Endodermal cell (in vitro differentiated cells): ENCODE measurements at places on chromosomes 11 and 22. TPM values are rescaled to one million over a fixed set of nuclear protein-coding genes. Genes with fewer than 3 reads are reported as not detected.

DNA sequence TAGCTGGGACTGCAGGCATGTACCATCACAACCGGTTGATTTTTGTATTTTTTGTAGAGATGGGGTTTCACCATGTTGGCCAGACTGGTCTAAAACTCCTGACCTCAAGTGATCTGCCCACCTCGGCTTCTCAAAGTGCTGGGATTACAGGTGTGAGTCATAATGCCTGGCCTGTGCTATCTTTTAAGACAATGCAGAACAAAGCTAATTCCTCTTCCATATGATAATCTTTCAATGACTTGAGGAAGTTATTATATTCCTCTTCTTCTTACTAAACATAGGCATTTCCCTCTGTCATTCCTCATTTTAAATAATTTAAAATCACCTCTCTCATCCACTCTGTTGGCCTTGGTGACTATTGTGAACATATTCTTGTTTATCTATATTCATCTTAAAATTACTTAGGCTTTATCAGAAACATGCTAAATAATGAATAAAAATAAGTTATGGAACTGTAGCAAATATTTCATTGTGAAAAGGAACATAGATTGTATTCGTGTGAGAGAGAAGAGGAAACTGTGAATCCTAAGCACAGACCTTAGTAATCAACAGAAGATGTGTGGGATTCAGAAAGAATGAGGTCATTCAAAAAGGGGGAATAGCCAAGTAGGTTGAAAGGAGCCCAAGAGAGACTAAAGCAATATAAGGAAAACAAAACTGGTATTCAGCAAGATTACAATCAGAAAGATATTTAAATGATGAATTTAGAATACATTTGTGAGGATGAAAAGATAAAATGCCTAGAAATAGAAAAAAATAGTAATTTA is 269.4 kb downstream of the TTC28 start:
- H3K4me3 ChIP-seq: no peak overlapping the region
- H3K4me1 ChIP-seq: no peaks in the 10 kb centered on the region
- no peak for DNase-seq
- H3K36me3 ChIP-seq: no peaks in the 10 kb centered on the region
- no peak overlapping the region for H3K27ac ChIP-seq

DNA sequence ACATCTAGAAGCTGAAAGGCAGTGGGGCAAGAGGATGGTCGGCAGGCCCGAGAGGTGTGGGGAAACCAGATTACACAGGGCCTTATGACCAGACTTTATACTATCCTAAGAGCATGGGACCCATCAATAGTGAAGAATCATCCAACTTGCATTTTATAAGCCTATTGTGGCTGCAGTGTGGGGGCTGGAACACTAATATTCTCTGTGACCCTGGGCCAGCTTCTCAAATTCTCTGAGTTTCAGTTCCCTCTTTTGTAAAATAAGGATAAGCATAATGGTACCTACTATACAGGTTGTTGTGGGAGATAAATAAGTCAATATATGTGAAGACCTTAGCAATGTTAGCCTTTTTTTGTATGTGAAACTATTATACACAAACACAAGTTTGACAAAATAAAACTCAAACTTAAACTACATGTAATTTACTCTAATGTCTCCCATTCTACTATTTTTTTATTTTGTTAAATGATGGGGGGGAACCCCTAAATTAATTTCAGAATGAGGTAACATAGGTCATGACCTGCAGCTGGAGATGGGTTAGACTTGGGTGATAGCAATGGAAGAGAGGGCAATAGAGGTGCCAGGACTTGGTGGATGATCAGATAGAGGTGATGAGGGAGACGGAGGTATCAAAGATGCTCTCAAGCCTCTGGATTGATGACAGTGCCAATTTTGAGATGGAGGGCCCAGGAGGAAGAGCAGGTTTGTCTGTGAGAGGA is 30.1 kb downstream of the SMCO4 start:
- no peak for DNase-seq
- no peak overlapping the region for H3K27ac ChIP-seq
- no peaks in the 10 kb centered on the region for H3K36me3 ChIP-seq

GRCh38 chr11:87523276-87523675 is 485.5 kb downstream of the TMEM135 start:
- no peaks in the 10 kb centered on the region for H3K36me3 ChIP-seq
- no peak overlapping the region for H3K27ac ChIP-seq

DNA sequence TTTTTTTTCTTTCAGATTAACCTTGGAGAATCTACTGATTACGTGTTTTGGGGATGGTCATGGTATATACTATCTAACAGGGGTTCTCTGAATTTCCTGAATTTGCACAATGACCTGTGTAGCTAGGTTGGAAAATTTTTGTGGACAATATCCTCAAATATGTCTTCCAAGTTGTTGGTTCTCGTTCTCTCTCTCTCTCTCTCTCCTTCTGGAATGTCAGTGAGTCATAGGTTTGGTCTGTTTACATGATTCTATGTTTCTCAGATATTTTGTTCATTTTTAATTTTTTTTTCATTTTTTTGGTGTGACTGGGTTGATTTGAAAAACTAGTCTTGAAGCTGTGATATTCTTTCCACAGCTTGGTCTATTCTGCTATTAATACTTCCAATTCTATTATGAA is 604.0 kb upstream of the ANO3 start:
- no peak overlapping the region for H3K4me3 ChIP-seq
- H3K4me1 ChIP-seq: no peaks in the 10 kb centered on the region
- no peaks in the 10 kb centered on the region for H3K27me3 ChIP-seq
- H3K36me3 ChIP-seq: no peaks in the 10 kb centered on the region
- no peak overlapping the region for H3K27ac ChIP-seq

GRCh38 chr11:61138935-61139334 is 22.3 kb downstream of the VPS37C start:
- no peak overlapping the region for H3K4me3 ChIP-seq
- no peak overlapping the region for H3K27ac ChIP-seq
- DNase-seq: no peak
- no peaks in the 10 kb centered on the region for H3K4me1 ChIP-seq

- peak overlapping the region; percentile 18 for H3K27ac ChIP-seq
- DNase-seq: no peak
- peaks cover 6% of the 10 kb centered on the region for H3K27me3 ChIP-seq
Measured at GRCh38 chr11:36824349-36824748, 226.3 kb upstream of the RAG2 start.

- H3K36me3 ChIP-seq: no peaks in the 10 kb centered on the region
- H3K27me3 ChIP-seq: peaks cover 54% of the 10 kb centered on the region
- DNase-seq: peak; percentile 85
Measured at GRCh38 chr22:22855617-22856308, 31.9 kb upstream of the IGLL5 start.

DNA sequence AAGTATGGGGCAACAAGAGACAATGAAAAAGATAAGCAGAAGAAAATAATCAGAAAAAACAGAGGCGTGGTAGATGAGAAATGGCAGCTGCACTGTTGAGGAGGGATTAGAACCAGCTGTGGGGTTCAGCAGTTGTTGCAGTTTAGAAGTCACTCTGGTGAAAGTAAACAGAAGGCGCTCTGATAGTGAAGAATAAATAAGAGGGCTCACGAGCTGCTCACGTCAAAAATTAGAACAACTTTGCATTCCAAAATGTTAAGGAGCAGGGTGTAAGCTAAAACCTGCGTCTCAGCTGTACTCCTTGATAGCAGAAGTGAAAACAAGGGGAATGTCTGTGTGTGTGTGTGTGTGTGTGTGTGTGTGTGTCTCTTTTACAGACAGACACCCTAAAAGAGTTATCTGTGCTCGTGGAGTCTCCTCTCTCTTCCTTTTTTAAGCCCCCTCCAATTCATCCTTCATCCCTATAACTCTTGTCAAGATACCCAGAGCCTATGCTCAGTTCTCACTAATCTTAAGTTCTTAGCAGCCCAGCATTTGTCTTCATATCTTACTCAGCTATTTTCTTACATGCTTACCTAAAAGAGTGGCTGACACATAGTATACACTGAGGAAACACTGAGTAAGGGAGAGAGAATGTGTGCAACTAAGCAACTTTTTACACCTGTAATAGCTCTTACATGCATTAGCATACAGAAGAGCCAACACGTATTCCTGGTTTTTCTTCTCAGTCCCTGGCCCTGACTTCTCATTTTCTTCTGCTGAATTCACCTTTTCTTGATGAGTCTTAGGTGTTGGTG is 8.9 kb downstream of the TTC17 start:
- peaks cover 4% of the 10 kb centered on the region for H3K4me1 ChIP-seq
- H3K4me3 ChIP-seq: no peak overlapping the region
- H3K27ac ChIP-seq: no peak overlapping the region
- no peak for DNase-seq
- peaks cover 24% of the 10 kb centered on the region for H3K36me3 ChIP-seq

- no peaks in the 10 kb centered on the region for H3K36me3 ChIP-seq
- peaks cover 11% of the 10 kb centered on the region for H3K27me3 ChIP-seq
- no peak overlapping the region for H3K27ac ChIP-seq
- H3K4me1 ChIP-seq: no peaks in the 10 kb centered on the region
Measured at GRCh38 chr11:129348813-129349212, 26.8 kb upstream of the BARX2 start.

GRCh38 chr11:8283465-8284230 is 20.0 kb upstream of the LMO1 start:
- H3K4me3 ChIP-seq: peak overlapping the region; percentile 64
- no peaks in the 10 kb centered on the region for H3K36me3 ChIP-seq
- H3K27ac ChIP-seq: peak overlapping the region; percentile 84

DNA sequence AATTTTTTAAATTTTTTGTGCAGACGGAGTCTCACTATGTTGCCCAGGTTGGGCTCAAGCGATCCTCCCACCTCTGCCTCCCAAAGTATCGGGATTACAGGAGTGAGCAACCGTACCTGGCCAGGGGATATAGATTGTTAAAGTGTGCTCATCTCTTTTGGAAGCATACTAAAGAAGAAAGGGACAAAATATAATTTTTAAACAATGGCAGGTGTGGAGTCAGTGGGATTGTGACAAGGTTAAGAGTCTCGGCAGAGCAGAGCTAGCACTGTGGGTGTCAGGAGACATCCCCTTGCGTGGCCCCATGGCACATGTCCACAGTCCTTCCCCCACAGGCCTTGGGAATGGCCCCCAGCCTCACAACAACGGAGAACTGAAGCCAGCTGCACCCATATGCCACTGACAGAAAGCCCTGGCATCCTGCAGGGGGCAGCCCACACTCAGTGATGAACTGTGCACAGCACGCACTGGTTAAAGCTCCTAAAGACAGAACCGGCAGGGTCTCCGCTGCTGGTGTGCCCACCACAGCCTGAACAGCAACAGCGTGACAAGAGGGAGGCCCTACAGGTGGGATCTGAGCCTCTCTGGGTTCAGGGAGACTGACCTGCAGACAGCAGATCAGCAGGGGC is 29.9 kb downstream of the SERPIND1 start:
- no peaks in the 10 kb centered on the region for H3K4me1 ChIP-seq
- H3K27ac ChIP-seq: no peak overlapping the region
- peak; percentile 84 for DNase-seq
- peaks cover 71% of the 10 kb centered on the region for H3K36me3 ChIP-seq

GRCh38 chr22:31173386-31174145 is 13.6 kb downstream of the RNF185 start:
- H3K4me3 ChIP-seq: no peak overlapping the region
- H3K36me3 ChIP-seq: peaks cover 14% of the 10 kb centered on the region
- no peaks in the 10 kb centered on the region for H3K27me3 ChIP-seq
- no peak overlapping the region for H3K27ac ChIP-seq

Gene MAPK11
- 0.23 to 0.33 TPM (median 0.32 TPM) in 3 replicates for total RNA-seq

Gene DGCR8
- total RNA-seq: 33.4 to 65.3 TPM (median 61.3 TPM) in 3 replicates

Gene GLYAT
- not detected in 2 replicates for total RNA-seq

Gene SLC1A2
- 4.8 to 7.4 TPM (median 7.1 TPM) in 3 replicates for total RNA-seq

Gene C22orf42
- 0.18 and 0.20 TPM in 2 replicates for total RNA-seq

Gene MYRF
- 21.5 and 30.3 TPM in 2 replicates for total RNA-seq

Gene TRIM51
- total RNA-seq: not detected in 3 replicates

Gene CATSPERZ
- not detected in 2 replicates for total RNA-seq

Gene CARD10
- 17.3 to 24.4 TPM (median 23.5 TPM) in 3 replicates for total RNA-seq

Gene PDGFB
- total RNA-seq: 5.9 to 15.0 TPM (median 7.4 TPM) in 3 replicates

Gene UBQLN3
- total RNA-seq: not detected in 2 replicates
